ENCODE measurements at places on chromosomes 6 and 20. TPM values are rescaled to one million over a fixed set of nuclear protein-coding genes. Genes with fewer than 3 reads are reported as not detected.

Gene TRIM31
- total RNA-seq: not detected

GRCh38 chr20:23995905-23996666 is 7.5 kb upstream of the GGTLC1 start:
- DNase-seq: peak; percentile 25

DNA sequence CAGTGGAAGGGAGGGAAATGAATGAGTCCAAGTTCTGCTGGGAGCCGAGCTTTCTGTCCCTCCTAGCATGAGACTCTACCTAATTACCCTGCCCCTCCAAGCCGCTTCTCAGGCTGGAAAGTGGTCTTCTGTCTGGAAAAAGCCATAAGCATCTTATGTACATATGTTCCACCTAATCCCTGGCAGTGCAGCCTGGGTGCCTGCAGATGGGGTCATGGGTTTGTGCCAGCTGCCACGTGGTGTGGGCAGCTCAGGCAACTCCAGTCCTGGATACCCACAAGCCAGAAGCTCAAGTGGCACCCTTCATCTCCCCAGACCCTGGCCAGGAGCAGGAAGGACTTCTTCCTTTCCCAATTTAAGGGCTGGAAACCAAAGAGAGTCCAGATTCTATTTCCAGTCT is 253.1 kb downstream of the LY86 start:
- no peak for DNase-seq

- DNase-seq: peak; percentile 16
Observed at GRCh38 chr6:111870742-111871064, 2.5 kb downstream of the FYN start.

- DNase-seq: no peak
Observed at GRCh38 chr6:106173124-106173879, 87.2 kb downstream of the PRDM1 start.

DNA sequence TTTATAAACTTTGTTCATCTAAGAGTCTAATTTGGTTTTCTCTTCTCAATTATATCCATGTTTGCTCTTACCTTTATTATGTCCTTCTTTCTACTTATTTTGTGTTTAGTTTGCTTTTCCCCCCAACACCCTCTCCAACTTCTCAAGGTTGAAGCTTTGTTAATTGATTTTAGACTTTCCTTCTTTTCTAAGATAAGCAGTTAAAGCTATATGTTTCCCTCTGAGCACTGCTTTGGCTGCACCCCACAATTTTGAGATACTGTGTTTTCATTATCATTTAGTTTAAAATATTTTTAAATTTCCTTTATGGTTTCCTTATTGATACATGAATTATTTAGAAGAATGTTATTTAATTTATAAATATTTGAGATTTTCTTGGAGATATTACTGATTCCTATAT is 13.9 kb upstream of the BEND6 start:
- no peak for DNase-seq

GRCh38 chr6:26152226-26153101 is 65.2 kb downstream of the HFE start:
- peak; percentile 65 for DNase-seq

- DNase-seq: no peak
Observed at GRCh38 chr20:35953387-35954199, 709 bp downstream of the SCAND1 start.

DNA sequence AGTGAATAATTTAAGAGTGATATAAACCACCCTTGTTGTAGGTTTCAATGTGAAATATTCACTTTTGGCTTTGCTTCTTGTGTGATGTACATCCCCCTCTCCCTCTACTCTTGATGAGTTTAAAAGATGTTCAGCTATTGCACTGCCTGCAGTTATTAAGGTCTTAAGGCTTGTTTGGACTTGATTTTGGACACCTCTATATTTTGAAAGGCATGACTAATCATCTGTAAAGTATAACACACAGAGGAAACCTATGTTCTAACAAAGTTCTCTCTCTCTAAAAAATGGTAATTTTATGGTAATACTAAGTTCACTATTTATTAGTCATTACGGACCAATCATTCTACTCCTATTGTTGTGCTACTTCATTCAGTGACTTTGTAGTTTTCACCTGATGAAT is 1719.9 kb downstream of the GRIK2 start:
- no peak for DNase-seq

GRCh38 chr20:7693761-7694160 is 246.5 kb downstream of the HAO1 start:
- peak; percentile 28 for DNase-seq

GRCh38 chr6:1605893-1606779 is 3.6 kb upstream of the FOXC1 start:
- no peak for DNase-seq

Gene KIF25
- 0.05 TPM for total RNA-seq

Gene RGS19
- total RNA-seq: 10.5 TPM

Data from renal cortical epithelial cell (primary cell).